Kidney epithelial cell (primary cell): ENCODE measurements at places on chromosomes 16 and 17.

DNA sequence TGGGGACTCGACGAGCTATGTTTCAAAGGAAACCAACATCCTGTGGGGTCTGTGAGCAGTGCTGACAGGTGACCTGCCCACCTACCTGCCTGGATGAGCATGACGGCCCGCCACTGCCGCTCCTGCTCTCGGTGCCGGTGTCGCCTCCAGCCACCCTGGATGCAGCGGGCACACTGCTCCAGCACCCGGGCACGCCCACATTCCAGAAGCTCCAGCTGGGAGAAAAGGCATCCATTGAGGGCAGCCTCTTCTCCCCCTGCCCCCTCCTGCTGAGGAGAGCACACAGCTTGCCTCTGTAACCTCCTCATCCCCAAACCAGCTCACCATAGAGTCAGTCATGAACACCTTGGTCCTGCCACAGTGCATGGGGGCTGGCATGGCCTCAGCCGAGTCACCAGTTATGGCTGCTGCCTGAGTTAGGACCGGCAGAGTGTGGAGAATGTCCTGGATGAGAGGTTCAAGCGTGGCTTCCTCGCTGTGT, 14.3 kb downstream of the ZNHIT3 start:
- DNase-seq = no peak

DNA sequence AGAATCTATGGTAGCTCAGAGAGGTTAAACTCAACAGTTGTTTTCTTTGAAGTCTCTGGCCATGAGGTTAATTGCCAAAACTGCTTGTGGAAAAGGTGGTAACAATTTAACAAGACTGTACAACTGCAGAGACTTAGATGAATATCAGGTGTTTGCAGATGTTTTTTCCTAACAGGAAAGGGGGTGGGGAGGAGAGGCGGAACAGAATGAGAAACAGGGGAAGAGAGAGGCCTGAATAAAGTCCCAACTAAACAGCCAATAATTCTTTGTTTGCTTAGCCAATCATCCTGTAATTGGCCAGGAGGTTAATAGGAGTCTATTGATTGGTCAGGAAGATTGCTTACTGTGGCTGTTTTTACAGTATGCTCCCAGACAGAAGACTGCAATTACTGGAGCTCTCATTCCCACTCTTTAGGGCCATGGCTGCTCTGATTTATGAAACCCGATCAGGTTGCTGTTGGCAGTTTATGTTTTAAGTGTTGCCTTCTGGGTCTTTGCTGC, 249.7 kb upstream of the TBX2 start:
- no peak for DNase-seq

DNA sequence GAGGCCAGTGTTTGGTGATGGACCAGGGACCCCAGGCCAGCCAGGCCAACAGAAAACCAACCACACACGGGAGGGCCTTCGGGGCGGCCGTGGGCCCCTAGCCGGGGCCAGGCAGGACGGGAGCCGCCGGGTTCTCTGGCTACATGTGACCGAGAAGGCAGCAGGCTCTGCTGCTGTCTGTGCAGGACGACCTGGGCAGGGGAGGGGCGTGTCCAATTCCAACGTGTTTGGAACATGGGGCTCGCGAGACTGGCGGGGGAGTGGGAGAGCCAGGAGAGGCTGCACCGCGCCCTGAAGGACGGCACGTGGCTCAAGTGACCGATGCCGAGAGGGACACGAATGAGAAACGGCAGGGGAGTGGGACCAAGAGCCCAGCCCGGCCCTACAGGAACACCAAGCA, 75.4 kb downstream of the LMF1 start:
- no peak for DNase-seq

GRCh38 chr17:68431045-68431608, 26.2 kb downstream of the WIPI1 start:
- DNase-seq = no peak

GRCh38 chr16:75262800-75263127, 11.3 kb upstream of the BCAR1 start:
- no peak for DNase-seq

- no peak for DNase-seq
Observed at GRCh38 chr16:56989988-56990387, 631 bp downstream of the NLRC5 start.

GRCh38 chr16:31138621-31139578, 3.4 kb upstream of the PRSS8 start:
- DNase-seq = peak; percentile 67

DNA sequence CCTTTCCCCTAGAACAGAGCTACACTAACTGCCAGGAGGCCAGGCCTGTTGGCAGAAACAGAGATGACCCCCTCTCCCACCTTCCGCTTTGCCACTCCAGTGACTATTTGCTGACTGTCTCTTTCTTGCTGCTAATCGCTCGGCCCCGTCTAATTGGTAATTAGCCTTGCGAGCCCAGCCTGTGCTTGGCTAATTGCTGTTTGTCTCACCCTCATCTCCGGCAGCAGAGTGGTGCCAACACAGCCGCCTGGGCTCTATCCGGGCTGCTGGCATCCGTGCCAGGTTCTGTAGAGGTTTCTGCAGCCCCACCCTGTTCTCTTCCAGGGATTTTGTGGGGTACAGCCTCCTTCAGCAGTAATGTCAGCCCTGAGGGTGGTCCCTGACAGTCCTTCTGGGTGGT, 27.4 kb upstream of the PHB1 start:
- DNase-seq = no peak
